ENCODE measurements at places on chromosomes 1 and 21.

DNA sequence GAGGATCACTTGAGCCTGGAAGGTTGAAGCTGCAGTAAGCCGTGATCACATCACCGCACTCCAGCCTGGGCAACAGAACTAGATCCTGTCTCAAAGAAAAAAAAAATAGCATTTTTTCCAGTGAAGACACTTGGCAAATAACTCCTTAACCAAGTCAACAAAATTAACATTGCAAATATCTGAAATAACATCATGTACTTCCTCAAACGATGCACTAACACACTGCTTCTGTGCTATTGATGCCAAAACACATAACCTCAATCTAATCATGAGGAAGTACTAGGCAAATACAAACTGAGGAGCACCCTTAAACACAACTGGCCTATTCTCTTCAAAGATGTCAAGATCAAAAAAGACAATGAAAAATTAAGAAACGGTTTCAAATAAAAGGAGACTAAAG lies 32.3 kb downstream of the PABPC4 start:
- DNase-seq: no peak

- DNase-seq: no peak
These were observed 347.4 kb downstream of the KCNH1 start for GRCh38 chr1:210786546-210786945.

DNA sequence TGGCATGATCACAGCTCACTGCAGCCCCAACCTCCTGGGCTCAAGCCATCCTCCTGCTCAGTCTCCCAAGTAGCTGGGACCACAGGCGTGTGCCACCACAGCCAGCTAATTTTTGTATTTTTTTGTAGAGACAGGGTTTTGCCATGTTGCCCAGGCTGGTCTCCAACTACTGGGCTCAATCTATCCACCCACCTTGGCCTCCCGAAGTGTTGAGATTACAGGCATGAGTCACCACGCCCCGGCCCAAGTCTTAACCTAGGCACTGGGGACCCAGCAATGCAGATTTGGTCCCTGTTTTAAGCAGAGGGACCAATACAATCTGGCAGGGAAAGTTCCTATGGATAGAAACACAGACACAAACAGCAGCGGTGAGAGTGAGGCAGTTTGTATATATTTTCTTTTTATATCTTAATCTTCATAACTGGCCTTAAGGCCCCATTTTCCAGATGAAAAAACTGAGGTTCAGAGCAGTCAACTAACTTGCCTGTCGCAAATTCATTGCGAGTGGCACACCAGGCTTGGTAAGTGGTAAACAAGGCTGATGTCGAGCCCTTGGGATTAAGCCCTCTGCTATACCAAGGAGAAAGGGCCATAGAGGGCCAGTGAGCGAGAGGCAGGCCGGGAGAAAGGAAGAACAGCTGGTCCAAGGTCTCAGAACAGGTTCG lies 77.8 kb upstream of the TINAGL1 start:
- no peak for DNase-seq

DNA sequence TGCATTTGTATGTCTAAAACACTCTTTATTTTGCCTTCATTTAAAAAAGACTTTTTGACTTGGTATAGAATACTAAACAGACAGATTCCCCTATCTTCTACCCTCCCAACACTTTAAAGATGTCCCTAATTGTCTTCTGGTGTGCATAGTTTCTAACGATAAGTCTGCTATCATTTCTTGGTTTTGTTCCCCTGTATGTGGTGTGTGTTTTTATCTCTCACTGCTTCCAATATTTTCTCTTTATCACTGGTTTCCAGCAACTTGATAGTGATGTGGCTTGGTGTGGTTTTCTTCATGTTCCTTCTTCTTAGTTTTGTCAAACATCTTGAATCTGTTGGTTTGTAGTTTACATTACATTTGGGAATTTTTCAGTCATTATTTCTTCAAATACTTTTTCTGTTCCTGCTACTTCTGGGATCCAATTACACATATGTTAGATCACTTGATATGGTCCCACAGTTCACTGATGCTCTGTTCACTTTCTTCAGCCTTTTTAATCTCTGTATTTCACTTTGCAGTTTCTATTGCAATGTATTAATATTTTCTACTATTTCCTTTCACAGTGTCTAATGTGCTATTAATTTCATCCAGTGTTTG lies 23.2 kb downstream of the F5 start:
- DNase-seq: no peak

- no peak for DNase-seq
These were observed 228.2 kb downstream of the DNM3 start for GRCh38 chr1:172069534-172069933.

DNA sequence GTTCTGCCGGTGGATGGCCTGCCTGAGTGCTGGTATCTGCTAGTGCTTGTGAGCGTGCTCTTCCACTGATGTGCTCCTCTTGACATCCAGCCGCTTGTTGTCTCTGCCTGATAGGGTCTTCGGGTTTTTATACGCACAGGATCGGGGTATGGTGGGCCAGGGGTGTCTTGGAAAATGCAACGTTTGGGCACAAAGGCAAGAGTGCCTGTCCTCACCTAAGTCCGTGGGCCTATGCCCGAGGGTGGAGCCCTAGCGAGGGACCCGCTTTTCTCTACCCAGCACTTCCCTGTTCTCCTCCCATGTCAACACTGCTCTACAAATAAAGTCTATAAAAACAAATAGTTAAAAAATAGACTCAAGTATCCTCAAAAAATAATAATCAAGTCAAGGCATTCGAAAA lies 1007.8 kb downstream of the PLA2G4A start:
- DNase-seq: no peak

- DNase-seq: no peak
These were observed 41.2 kb upstream of the RAB4A start for GRCh38 chr1:229229721-229230139.

- no peak for DNase-seq
These were observed 13.5 kb downstream of the KCNK1 start for GRCh38 chr1:233627376-233627775.

- peak; percentile 71 for DNase-seq
These were observed 437 bp upstream of the HSPG2 start for GRCh38 chr1:21937372-21938121.

DNA sequence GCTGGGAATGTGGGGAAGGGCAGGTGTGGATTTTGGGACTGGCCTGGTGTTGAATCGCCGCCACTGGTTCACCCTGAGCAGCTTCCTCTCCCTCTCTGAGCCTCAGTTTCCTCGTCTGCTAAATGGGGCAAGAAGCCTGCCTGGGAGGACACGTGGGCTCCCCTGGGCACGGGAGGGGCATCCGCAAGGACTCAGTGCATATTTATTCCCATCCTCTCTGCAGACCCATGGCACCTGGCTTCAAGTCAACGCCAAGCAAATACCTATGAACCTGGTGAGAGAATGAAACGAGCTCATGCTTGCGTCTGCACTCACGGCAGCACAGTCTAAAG lies 234.4 kb downstream of the PTPRU start:
- no peak for DNase-seq

GRCh38 chr1:209400351-209401220 lies 182.9 kb upstream of the CAMK1G start:
- no peak for DNase-seq

DNA sequence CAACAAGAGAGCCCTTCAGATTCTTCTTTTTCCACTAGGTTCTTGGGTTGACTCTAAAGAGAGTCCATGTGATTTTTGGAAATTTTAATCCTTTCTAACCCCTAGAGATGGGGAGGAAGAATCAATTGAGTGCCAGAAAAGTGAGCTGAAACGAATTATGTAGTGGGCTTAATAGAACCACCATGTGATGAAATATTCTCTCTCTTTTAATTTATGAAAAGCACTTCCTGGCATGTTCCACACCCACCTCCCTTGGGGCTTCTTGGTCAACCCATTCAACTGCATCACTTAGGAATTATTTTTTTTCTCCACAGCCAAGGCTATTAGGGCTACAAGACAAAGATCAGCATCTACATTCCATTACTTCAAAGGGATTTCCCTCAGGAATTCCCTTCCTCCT lies 79.6 kb downstream of the ZC3H11B start:
- DNase-seq: no peak

- DNase-seq: no peak
These were observed 2.6 kb upstream of the FCRL6 start for GRCh38 chr1:159799446-159799985.

- DNase-seq: no peak
These were observed 83.1 kb downstream of the HHIPL2 start for GRCh38 chr1:222464841-222465210.

DNA sequence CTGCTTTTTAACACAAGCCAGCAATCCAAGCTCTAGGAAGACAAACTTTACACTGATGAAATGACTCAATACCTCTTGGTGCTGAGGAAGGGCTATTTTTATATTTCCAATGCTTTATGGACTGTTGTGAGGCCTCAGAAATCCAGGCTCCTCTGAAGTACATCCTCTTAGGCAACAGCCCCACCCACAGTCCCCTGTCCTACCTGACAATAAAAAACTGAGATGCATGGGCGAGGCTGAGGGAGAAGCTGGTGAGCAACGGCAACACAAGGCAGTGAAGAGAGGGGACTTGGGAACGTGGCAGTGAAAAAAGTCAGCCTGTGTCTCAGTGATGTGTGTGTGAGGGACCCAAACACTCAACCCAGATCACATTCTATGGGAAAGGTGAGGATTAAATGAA lies 10.1 kb upstream of the CPT2 start:
- DNase-seq: no peak

- DNase-seq: peak; percentile 26
These were observed 524 bp downstream of the LRRC38 start for GRCh38 chr1:13513063-13513894.

DNA sequence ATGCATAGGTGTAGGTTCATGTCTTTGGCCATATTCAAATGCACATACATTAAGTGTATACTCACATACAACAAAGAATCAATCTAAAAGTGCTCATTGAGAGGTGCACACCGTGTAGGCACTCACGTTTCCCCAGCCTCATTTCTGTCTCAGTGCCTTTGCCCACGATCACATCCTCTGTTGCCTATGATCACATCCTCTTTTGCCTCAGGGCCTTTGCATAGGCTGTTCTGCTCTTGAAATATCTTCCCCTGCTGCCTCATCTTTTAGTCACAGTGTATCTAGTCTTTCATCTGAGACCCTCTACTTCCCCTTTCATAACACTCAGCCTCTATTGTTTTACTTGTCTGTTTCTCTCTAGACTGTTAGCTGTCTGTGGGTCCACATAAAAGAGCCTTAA lies 69.3 kb downstream of the FOXD2 start:
- DNase-seq: no peak

- no peak for DNase-seq
These were observed 108.0 kb downstream of the HLCS start for GRCh38 chr21:36858320-36858957.

- DNase-seq: peak; percentile 89
These were observed 10.0 kb upstream of the MMEL1 start for GRCh38 chr1:2642560-2643413.

DNA sequence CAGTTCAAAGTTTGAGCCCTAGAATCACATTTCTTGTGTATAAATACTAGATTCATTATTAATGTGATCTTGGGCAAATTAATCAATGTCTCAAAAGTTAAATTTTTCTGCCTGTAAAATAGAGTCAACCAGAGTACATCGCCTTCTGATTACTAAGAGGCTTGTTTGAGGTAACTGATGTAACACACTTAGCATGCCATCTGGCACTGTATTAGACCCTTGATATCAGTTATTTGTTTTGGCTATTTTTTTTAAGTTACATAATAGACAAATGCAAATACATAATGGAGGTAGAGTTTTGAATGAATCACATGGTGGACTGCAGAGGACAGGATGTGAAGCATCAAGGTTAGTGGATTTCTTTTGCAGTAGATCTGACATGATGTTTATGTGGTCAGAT lies 298.4 kb downstream of the ADGRL2 start:
- DNase-seq: no peak

- peak; percentile 46 for DNase-seq
These were observed 554 bp upstream of the SLC39A1 start for GRCh38 chr1:153963850-153964331.

DNA sequence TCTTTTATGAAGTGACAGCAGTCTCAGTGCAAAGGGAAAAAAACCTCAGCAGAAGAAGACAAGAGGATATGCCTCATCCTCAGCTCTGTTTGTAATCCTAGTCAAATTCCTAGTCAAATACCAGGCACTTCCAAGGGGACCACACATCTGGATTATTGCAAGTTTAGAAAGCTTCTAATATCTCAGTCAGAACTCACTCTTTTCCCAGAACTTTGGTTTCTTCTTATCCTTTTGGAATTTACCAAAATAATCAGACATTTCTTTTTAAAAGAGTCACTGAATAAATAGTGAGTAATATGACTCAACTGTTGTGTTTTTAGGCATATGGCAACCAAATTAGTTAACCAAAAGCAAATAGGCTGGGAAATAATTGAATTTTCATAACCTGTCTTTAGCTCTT lies 47.8 kb downstream of the PRRX1 start:
- no peak for DNase-seq

- no peak for DNase-seq
These were observed 151.0 kb downstream of the FMN2 start for GRCh38 chr1:240242601-240243144.

GRCh38 chr1:3501856-3502640 lies 47.6 kb downstream of the ARHGEF16 start:
- DNase-seq: no peak

- no peak for DNase-seq
These were observed 10.3 kb downstream of the KIAA0040 start for GRCh38 chr1:175182201-175182746.

- no peak for DNase-seq
These were observed 43.4 kb downstream of the ZZZ3 start for GRCh38 chr1:77639056-77639455.

- DNase-seq: no peak
These were observed 46.2 kb downstream of the NAV1 start for GRCh38 chr1:201585093-201585483.

- DNase-seq: peak; percentile 65
These were observed 123.9 kb upstream of the VAMP3 start for GRCh38 chr1:7646981-7647901.

- peak; percentile 7 for DNase-seq
These were observed 29.5 kb downstream of the LDLRAP1 start for GRCh38 chr1:25572708-25573590.

GRCh38 chr1:84152649-84153056 lies 8.6 kb downstream of the PRKACB start:
- DNase-seq: no peak

DNA sequence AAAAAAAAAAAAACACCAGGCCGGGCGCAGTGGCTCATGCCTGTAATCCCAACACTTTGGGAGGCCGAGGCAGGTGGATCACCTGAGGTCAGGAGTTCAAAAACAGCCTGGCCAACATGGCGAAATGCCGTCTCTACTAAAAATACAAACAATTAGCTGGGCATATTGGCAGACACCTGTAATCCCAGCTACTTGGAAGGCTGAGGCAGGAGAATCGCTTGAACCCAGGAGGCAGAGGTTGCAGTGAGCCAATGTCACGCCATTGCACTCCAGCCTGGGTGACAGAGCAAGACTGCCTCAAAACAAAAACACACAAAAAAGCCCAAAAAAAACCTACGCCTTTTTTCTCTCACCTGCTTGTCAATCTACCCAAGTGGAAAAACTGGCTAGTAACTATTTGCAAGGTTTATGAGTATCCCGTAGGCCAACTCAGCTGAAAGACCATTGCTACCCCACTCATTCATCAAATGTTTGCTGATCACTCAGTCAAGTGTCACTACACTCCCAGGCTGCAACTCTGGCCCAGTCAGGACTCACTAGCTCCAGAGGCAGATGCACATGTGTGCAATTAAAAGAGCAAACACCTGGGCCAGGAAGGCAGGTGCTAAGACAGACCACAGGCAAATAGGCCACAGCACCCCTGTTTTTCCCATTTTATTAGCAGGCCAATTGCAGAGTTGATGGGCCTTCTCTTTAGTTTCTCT lies 2.0 kb downstream of the CSRP1 start:
- DNase-seq: peak; percentile 80

Data from NCI-H1105 treated with DMSO at 0.1 percent for 48 hours (cell line).